Colonic mucosa (tissue), 4 donors: ENCODE measurements at places on chromosomes 2 and 18. TPM values are rescaled to one million over a fixed set of nuclear protein-coding genes. Genes with fewer than 3 reads are reported as not detected.

The LIMS4 gene
- 1.2 TPM for total RNA-seq

The TRIM54 gene
- 0.24 TPM for total RNA-seq

The IL36B gene
- total RNA-seq: not detected

The KCNS3 gene
- total RNA-seq: 17.5 TPM

The CDK15 gene
- 0.47 TPM for total RNA-seq

The KANSL1L gene
- 7.7 TPM for total RNA-seq

The POTEC gene
- total RNA-seq: not detected

The PDE11A gene
- 3.2 TPM for total RNA-seq

The FMNL2 gene
- total RNA-seq: 17.5 TPM

The UGT1A3 gene
- total RNA-seq: 1.0 TPM

The RGPD3 gene
- 0.05 TPM for total RNA-seq
